Left ventricle myocardium superior (tissue), 1 donor: ENCODE measurements at places on chromosomes 11 and 22.

GRCh38 chr22:45341498-45341897, 31.8 kb downstream of the FAM118A start:
- DNase-seq = no peak

- DNase-seq = peak; percentile 18
These were observed 42.5 kb downstream of the ARRB1 start for GRCh38 chr11:75308986-75309385.

DNA sequence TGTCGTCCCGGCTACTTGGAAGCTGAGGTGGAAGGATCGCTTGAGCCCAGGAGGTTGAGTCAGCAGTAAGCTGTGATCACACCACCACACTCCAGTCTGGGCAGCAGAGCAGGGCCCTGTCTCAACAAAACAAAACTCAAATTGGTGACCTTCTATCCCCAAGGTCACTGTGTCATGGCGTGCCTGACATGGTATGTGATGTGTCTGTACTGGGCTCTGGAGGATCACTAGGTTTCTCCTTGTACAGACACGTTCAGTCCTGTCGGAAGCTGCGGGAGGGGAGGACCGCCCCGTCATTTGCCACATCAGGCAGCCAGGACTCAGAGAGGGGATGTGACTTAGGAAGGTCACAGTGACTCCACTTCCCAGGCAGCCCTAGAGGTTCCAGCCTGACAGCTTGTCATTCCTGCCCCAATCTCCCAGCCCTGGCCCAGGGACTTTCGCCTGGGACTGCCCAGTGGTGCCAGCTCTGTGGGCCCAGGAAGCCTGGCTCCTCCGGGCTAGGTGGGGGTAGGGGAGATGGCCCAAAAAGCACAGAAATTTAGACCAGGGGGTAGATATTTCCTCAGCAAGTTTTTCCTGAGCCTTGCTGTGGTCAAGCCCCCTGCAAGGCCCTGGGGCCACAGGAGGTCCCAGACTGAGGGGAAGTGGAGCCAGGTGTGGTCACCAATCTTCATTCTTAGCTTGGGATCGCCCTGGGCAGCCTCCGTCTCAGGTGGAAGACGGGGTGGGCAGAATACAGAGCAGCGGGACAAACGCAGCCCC, 53.2 kb downstream of the TRIOBP start:
- DNase-seq = peak; percentile 60

DNA sequence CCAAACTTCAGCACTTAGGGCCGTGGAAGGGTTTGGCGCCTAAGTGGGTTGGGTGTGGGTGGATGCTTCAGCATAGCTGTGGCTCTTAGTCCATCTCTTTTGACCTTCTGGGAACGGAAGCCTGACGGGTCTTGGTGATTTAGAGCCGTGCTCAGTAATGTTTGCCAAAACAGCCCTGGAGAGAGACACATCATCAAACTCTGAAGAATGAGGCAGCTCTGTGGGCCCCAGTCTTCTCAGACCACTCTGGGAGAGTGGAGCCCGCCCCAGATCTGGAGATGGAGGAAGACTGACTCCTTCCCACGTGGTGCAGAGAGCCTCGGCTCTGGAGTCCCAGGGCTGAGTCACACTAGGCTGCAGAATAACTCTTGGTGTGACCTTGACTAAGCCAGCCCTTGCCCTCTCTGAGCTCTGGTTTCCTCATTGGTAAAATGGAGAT, 168.9 kb downstream of the C11orf91 start:
- DNase-seq = no peak

- peak; percentile 46 for DNase-seq
These were observed 8.1 kb downstream of the TMA7B start for GRCh38 chr22:39967996-39968972.

- DNase-seq = no peak
These were observed 70.1 kb upstream of the PICALM start for GRCh38 chr11:86138958-86139357.

- no peak for DNase-seq
These were observed 36.3 kb downstream of the IGLL5 start for GRCh38 chr22:22923930-22924329.
